Stimulated activated memory B cell treated with anti-CD40 and anti-IgM and Interleukin-4, amounts not matched to agents 10 μg/mL and 1 μg/mL and 100 μg/mL, for 72 hours (primary cell): ENCODE measurements at places on chromosomes 1 and 21.

GRCh38 chr1:30743584-30744059 lies 14.0 kb downstream of the LAPTM5 start:
- H3K4me1 ChIP-seq = peaks cover 96% of the 10 kb centered on the region
- H3K27me3 ChIP-seq = no peaks in the 10 kb centered on the region
- H3K4me3 ChIP-seq = peak overlapping the region; percentile 69
- H3K36me3 ChIP-seq = peaks cover 93% of the 10 kb centered on the region

- H3K27me3 ChIP-seq = no peaks in the 10 kb centered on the region
- no peaks in the 10 kb centered on the region for H3K4me1 ChIP-seq
- no peak overlapping the region for H3K4me3 ChIP-seq
These were observed 297.2 kb upstream of the PBX1 start for GRCh38 chr1:164261691-164262240.

DNA sequence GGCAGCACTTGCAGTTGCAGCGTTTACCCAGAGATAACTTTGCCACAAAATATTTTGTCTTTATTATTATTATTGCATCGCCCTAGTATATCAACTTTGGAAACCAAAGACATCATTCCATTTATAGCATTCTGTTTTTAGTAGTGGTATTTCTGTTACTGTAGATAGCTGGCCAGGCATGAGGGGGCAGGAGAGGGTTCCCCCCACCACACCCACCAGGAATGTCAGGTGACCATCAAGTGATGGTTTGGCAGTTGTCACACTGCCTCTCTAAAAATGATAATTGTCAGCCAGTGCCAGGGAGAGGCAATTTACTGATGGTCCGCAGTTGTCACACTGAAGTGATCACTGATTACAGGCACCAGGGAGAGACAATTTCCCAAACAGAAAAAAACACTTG lies 135.6 kb downstream of the TSEN15 start:
- H3K4me1 ChIP-seq = no peaks in the 10 kb centered on the region
- no peak for ATAC-seq
- no peak overlapping the region for H3K4me3 ChIP-seq
- H3K27ac ChIP-seq = no peak overlapping the region
- H3K36me3 ChIP-seq = no peaks in the 10 kb centered on the region

DNA sequence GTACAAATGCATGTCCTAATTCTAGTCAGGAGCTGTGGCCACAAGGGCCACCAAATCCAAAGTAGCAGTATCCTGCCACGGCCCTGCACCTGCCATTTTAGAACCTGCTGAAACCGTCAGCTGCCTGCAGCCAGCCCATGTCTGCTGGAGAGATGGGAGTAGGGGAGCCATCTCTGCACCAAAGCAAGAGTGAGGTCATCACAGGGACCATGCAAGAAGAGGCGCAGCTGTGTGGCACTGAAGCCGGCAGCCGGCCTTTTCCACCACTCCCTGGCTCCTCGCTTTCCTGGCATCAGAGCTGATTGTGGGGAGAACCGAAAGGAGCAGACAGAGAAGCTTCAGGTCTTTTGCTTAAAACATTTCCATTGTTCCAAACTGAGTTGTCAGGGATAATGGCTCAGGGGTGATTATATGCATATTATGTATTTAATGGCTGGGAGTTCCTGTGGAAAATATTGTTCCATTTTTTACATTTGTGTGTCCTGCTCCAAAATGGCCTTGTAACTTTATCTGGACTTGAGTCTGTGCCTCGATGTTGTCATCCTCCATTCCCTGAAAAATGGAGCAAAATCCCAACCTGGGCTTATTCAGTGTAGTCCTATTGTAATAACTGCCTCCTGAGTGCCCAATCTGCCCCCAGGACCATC lies 18.7 kb upstream of the NBL1 start:
- no peak overlapping the region for H3K4me3 ChIP-seq
- H3K27ac ChIP-seq = no peak overlapping the region
- peaks cover 54% of the 10 kb centered on the region for H3K36me3 ChIP-seq
- H3K27me3 ChIP-seq = no peaks in the 10 kb centered on the region

GRCh38 chr1:115052454-115053083 lies 22.9 kb downstream of the TSHB start:
- H3K36me3 ChIP-seq = no peaks in the 10 kb centered on the region
- no peaks in the 10 kb centered on the region for H3K27me3 ChIP-seq
- no peaks in the 10 kb centered on the region for H3K4me1 ChIP-seq
- H3K4me3 ChIP-seq = no peak overlapping the region

- H3K4me3 ChIP-seq = no peak overlapping the region
- no peaks in the 10 kb centered on the region for H3K36me3 ChIP-seq
- H3K27ac ChIP-seq = no peak overlapping the region
- peaks cover 85% of the 10 kb centered on the region for H3K27me3 ChIP-seq
- H3K4me1 ChIP-seq = no peaks in the 10 kb centered on the region
- ATAC-seq = no peak
These were observed 20.8 kb upstream of the TRIM17 start for GRCh38 chr1:228437424-228437962.

GRCh38 chr1:113041569-113042284 lies 31.3 kb upstream of the LRIG2 start:
- H3K27ac ChIP-seq = peak overlapping the region; percentile 72
- H3K4me3 ChIP-seq = no peak overlapping the region
- H3K27me3 ChIP-seq = peaks cover 15% of the 10 kb centered on the region
- H3K4me1 ChIP-seq = peaks cover 30% of the 10 kb centered on the region
- no peak for ATAC-seq
- no peaks in the 10 kb centered on the region for H3K36me3 ChIP-seq

DNA sequence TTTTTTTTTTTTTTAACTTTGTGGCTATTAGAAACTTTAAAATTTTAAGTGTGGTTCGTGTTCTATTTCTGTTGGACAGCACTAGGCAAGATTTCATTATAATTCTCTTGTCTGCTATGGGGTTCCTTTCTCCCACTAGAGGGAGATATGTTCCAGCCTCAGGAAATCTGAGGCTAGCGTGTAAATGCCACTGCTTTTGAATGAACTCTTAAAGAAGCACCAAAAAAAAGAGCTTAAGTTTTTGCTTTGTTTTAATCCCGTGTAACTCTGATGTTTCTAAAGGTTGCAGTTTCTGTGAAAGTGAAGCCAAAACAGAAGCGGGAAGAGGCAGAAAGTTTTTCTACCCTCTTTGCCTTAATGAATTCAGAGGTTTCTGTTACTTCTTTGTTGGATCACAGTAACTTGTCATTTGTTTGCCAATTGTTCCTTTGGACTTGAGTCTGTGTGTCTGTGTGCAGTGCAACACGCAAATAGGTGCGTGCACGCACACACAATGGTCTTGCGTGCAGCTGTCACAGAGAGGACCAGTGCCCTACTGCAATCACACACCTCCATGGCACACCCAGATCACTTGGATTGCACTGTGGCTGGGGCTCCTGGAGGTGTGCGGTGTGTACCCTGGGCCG lies 32.3 kb downstream of the HHAT start:
- peak; percentile 50 for ATAC-seq
- no peak overlapping the region for H3K4me3 ChIP-seq
- no peaks in the 10 kb centered on the region for H3K27me3 ChIP-seq
- peaks cover 6% of the 10 kb centered on the region for H3K4me1 ChIP-seq
- H3K27ac ChIP-seq = no peak overlapping the region

DNA sequence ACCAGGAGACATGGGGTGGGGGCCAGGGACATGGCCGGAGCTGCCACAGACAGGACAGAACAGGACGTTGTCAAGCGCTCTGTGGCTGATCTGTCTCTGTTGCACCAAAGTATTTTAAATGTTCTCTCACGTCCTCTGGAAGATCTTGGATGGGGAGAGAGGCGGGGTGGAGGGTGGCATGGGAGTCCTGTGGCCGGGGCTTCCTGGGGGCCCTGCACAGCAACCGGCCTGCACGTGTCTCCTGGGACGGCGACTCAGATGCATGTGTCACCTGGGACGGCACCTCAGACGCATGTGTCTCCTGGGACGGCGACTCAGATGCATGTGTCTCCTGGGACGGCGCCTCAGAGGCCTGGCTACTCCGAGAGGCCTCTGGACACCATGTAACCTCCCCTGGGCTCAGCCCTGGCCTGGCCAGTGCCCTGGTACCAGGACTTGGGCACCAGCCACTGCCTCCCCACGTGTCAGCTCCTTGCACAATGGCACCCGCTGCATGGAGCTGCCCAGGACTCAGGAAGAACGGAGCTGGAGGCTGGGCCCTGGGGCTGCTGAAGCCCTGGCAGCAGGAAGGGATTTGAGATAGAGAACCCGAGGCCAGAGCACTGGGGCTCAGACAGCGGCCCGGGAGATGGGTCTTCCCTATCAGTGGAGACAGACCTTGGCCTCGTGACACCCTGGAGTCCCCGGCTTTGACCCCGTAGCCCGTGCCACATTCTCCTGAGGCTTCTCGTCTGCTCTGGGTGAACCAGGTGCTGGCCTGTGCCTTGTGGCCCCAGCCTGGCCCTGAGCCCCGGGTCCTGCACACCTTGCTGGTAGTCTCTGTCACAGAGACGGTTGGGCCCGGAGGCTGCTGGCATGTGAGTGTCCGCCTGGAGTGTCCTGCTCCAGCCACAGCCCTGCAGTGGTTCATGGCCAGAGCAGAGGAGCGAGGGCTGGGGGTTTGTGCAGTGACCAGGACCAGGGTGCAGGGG lies 14.7 kb upstream of the SLC19A1 start:
- H3K36me3 ChIP-seq = no peaks in the 10 kb centered on the region
- peak; percentile 45 for ATAC-seq
- peak overlapping the region; percentile 53 for H3K27ac ChIP-seq
- peak overlapping the region; percentile 38 for H3K4me3 ChIP-seq
- H3K27me3 ChIP-seq = peaks cover 14% of the 10 kb centered on the region
- peaks cover 27% of the 10 kb centered on the region for H3K4me1 ChIP-seq

- H3K27ac ChIP-seq = no peak overlapping the region
- peaks cover 46% of the 10 kb centered on the region for H3K4me1 ChIP-seq
- H3K36me3 ChIP-seq = no peaks in the 10 kb centered on the region
- no peak overlapping the region for H3K4me3 ChIP-seq
- peaks cover 63% of the 10 kb centered on the region for H3K27me3 ChIP-seq
- ATAC-seq = no peak
These were observed 127.3 kb downstream of the SIK1 start for GRCh38 chr21:43299441-43300277.

DNA sequence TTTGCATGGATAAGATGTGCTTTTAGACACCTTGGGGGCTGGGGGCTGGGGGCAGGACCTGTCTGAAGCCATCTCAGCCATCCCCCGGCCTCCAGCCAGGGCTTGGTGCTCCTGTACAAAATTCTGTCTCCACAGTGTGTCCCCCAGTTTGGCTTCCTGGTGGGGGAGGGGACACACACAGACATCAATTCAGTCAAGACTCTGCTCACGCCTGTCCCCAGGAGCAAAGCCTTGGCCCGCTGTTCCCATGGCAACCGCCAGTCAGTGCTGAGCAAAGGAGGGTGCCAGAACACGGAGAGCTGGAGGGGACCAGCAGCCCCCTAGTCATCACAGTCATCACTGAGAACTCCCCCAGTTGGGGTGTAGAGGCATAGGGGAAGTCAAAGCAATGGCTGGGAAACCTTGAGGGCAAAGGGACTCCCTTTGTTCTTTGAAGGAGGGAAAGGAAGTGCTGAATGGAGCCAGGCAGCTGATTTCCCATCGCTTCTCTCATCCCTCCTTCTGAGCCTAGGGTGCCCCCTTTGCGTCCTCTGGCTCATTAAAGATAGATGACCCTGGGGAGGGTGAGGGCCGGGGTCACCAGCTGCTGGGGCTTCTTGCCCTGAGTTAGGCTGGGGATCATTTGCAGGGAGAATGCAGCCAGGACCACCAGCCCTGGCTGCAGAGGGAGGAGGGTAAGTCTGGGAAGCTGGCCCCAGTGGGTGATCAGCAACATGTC lies 134.9 kb upstream of the IPO9 start:
- peaks cover 14% of the 10 kb centered on the region for H3K27me3 ChIP-seq
- no peaks in the 10 kb centered on the region for H3K36me3 ChIP-seq
- no peak overlapping the region for H3K4me3 ChIP-seq
- H3K4me1 ChIP-seq = no peaks in the 10 kb centered on the region
- H3K27ac ChIP-seq = no peak overlapping the region
- ATAC-seq = no peak

DNA sequence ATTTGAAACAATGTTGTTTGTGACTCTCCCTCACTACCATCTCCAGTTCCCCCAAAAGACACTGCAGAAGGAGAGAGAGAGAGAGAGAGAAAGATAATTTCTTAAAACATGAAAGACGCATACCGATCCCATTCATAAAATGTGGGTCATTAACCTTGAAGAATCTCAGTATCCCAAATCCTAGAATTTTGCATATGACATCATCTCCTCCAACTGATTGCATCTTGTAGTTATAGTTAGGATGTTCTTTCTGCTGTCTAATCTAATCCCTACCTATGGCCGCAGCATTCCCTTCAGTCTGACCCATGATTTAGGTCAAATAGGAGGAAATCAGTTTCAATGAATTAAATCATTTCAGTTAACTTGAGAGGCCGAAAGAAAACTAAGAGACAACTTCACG lies 142.4 kb upstream of the ETS2 start:
- no peak for ATAC-seq
- H3K27ac ChIP-seq = no peak overlapping the region
- H3K4me3 ChIP-seq = no peak overlapping the region
- peaks cover 41% of the 10 kb centered on the region for H3K27me3 ChIP-seq

DNA sequence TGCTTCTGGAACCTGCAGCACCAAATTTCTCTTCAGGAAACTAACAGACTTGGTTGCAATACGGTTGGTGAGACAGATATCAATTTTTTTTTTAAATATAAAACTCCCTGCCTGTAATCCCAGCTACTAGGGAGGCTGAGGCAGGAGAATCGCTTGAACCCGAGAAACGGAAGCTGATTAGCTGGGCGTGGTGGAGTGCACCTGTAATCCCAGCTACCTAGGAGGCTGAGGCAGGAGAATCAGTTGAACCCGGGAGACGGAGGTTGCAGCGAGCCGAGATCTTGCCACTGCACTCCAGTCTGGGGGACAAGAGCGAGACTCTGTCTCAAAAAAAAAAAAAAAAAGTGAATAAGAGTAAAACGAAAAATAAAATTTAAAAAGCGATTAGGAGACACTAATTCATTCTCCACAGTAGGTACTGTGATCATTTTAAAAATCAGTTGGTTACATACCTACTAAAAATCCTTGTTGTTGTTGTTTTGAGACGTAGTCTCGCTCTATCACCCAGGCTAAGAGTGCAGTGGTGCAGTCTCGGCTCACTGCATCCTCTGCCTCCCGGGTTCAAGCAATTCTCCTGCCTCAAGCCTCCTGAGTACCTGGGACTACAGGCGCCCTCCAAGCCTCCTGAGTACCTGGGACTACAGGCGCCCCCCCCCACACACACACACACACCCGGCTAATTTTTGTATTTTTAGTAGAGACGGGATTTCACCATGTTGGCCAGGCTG lies 796 bp upstream of the RBM8A start:
- H3K4me3 ChIP-seq = no peak overlapping the region
- no peak overlapping the region for H3K27ac ChIP-seq
- H3K4me1 ChIP-seq = peaks cover 33% of the 10 kb centered on the region
- H3K36me3 ChIP-seq = peaks cover 5% of the 10 kb centered on the region
- no peak for ATAC-seq
